ENCODE measurements at places on chromosomes 1 and 21.

GRCh38 chr1:61581251-61581650, 143.7 kb downstream of the TM2D1 start:
- DNase-seq, result no peak

- DNase-seq, result no peak
These were observed 57.6 kb upstream of the CD34 start for GRCh38 chr1:207968521-207969009.

GRCh38 chr1:194300340-194300739, 1113.9 kb upstream of the B3GALT2 start:
- DNase-seq, result no peak

GRCh38 chr1:15584489-15585363, at the start of gene AGMAT:
AGMAT (minus strand) TSS chr1:15585051; CDS start chr1:15584967, 84 bp downstream.
- peak; percentile 50 for DNase-seq

DNA sequence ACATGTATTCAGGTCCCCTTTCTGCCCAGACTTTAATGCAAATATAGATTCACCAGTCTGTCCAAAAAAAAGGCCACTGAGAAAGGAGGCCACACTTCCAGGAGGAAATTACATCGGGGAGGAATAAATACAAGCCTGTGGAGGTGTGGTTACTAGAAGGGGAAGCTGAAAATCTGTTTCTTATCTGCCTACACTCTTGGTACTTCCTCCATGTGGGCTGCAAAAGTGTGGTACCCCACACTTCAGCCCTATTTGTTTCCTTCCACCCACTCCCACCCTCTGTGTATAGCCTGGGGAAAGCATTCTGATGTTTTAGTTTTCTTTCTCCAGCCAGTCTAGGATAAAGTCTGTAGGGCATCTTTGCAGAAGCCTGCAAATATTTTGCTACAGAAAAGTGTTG, 38.4 kb downstream of the UTP25 start:
- DNase-seq, result no peak

GRCh38 chr1:209250861-209251636, 332.5 kb upstream of the CAMK1G start:
- no peak for DNase-seq

DNA sequence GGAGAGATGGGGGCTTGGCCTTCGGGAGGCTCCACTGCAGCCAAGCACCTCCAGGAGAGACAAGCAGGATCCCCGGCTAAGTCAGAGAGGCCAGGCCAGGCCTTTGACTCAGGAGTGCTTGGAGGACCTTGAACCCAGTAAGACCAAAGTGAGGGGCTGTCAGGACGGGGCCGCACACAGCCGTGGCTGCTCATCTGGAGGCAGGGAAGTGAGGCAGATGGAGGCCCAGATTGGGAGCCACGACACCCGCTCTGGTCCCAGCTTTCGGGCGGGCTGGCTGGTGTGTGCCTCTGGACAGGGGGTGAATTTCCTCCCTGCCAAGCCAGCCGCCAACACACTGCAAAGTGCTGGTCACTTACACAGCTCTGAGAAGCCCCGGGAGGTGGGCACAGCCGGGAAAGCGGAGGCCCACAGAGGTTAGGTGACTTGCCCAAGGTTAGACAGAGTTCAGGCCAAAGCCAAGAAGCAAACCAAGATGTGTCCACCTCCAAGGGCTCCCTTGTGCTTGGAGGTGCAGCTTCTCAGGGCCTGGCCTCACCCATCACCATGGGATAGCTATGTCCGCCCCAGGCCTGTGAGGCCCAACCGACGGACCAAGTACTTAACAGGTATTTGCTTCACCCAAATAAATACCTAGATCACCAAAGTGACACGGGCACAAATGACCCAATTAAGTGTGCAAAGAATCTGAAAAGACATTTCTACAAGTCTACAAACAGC, 58.3 kb downstream of the CHD5 start:
- DNase-seq, result no peak

DNA sequence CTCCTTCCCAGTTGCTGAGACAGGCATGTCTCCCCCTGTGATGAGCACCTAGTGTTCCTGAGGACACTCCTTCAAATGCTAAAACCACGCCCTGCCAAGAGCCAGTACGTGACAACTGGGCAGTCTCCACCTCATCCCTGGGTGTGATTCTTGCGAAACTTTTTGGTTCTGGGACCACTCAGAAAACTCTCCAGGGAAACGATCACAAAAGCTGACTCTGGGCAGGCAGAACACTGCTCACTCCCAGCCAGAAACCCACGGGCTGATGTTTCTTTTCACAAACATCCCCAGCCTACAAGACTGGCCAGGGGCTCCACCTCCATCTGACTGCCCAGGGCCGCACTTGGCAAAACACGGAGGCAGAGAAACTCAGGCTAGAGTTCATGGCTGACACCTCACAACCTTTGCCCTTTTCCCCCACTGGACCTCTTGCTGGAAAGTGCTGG, 24.4 kb downstream of the DHRS3 start:
- no peak for DNase-seq

- no peak for DNase-seq
These were observed 128.8 kb upstream of the RAVER2 start for GRCh38 chr1:64616039-64616438.

- no peak for DNase-seq
These were observed 2.8 kb upstream of the ATF3 start for GRCh38 chr1:212605441-212606394.

DNA sequence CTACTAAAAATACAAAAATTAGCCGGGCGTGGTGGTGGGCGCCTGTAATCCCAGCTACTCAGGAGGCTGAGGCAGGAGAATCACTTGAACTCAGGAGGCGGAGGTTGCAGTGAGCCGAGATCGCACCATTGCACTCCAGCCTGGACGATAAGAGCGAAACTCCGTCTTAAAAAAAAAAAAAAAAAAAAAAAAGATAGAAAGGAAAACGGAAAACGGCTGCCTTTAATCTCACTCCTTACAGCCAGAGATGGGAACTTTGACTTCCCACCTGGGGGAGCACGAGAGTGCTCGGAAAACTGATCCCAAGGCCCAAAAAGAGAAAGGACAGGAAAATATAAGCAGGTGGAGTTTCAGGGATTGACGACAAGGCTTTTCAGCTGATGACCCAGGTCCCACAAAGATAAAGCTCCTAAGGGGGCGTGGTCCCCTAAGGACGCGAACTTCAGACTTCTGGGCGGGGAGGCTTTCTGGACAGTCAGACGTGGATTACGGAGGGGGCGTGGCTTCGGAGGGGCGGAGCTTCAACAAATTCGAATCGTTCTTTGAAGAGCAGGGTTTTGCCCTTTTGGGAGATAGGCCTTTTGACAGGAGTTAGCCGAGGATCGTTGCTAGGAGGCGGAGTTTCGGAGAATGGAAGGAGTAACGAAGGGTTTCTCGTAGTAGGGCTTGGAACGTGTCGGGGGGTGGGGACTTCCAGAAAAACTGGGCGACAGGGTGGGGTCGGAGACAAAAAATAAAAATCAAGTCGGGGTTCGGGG, 958 bp upstream of the CKS1B start:
- peak; percentile 88 for DNase-seq

- no peak for DNase-seq
These were observed 947.5 kb downstream of the BRINP3 start for GRCh38 chr1:189530162-189530561.

All from CD4-positive, alpha-beta T cell treated with Interleukin-6 at 100 ng/mL for 8 hours (primary cell).